ENCODE measurements at places on chromosomes 2 and 18. TPM values are rescaled to one million over a fixed set of nuclear protein-coding genes. Genes with fewer than 3 reads are reported as not detected.

Gene SLC5A7
- total RNA-seq, result 1.3 TPM

Gene ANO7
- total RNA-seq, result 0.63 TPM

Gene PGAP1
- 174 TPM for total RNA-seq

Gene RIT2
- total RNA-seq, result 30.0 TPM

Gene MC4R
- total RNA-seq, result 1.3 TPM

Gene TMEM131
- total RNA-seq, result 84.5 TPM

Gene FBXO48
- total RNA-seq, result 0.94 TPM

Gene STARD6
- total RNA-seq, result not detected

All from parietal lobe (tissue), 2 donors.